Skeletal muscle cell (primary cell): ENCODE measurements at places on chromosomes 7 and 10.
A peak's percentile ranks its signal among the peaks of the same experiment; 100 is the strongest.

DNA sequence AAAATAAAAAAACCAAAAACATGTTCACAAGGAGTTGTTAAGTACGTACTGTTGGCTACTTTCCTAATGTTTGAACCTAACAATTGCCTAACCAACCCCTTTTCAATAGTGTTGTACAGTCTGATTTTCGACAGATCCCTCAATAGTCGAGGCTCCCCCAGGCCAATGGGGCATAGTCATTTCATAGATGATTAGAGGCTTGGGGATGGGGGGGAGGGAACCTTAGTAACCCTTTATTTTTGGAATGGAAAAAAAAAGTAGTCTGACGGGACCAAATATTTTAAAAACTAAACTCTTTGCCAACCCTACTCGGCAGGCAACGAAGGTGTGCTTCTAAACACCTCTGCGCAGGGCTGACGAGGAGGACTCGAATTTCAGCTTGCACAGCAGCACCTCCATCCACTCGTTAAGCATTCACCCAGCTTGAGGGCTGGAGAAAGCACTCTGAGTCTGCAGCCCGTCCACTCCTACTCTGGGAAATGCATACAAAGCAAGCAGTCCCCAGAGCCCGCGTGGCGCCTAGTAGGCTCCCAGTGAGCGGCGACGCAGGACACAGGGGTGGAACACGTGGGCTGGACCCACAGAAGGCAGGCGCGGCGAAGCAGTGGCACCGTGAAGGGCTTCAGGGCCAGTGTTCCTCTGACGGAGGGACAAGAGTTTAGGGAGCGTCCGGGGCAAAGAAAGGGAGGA lies 899 bp downstream of the PUS7 start:
- DNase-seq, result peak; percentile 4

DNA sequence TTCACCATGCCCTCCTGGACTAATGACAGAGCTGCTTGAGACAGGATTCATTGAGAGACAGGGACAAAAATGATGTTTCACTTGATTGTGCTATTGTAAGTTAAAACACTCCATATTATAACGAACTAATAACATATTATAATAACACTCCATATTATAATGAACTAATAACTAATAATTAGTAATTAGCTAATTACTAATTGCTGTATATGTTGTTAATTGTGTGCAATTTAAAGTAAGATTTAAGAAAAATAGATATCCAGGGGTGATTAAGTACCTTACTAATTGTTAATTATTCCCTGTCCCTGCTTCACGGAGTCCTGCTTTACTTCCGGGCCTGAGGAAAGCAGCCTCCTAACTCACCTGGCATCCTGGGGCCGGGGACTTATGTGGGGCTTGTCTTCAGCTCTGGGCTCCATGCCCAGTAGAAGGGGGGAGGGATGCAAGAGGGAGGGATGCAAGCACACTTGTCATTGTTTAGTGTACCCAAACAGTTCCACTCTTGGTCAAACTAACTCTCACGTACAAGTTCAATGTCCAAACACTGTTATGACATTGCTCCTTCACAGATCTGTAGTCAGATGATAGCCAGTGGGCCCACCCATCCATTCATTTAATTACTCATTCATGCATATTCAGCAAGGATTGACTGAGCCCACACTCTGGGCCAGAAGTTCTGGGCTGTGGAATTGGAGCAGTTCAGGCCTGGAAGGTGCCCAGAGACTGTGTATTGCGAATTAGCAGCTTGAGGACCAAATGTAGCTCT lies 53.8 kb downstream of the COL13A1 start:
- no peak for DNase-seq

DNA sequence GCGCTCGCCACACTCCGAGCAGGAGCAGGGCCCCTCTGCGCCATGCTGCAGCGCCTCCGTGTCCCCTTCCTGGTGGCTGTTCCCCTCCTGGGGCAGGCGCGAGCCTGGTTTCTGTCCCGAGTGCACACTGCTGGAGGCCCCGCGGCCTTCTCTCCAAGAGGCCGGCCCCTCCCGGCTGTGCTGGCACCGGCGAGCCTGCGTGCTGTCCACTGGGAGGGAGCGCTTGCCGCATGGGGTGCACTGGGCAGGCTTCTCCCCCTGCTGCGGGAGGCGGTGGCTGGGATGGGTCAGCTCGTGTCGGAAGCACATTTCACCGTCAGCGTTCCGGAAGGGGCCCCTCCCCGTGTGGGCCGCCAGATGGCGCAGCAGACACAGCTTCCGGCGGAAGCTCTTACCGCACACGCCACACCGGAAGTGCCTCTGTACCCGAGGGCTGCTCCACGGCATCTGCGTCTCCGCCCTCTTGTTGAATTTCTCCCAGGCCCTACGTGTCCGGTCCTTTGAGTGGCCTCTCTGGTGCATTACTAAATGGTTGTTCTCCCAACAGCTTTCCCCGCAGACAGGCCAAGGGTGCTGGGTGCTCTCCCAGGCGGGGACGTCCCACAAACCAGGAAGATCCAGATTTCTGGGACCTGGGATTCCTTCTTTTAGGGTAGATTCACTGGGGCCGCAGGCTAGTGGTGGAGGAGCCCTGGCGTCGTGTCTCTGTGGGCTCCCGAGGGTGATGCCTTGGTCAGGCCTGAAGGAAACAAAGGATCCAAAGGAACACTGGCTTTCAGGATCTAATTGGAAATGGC lies 18.7 kb downstream of the ZNF786 start:
- DNase-seq, result no peak

DNA sequence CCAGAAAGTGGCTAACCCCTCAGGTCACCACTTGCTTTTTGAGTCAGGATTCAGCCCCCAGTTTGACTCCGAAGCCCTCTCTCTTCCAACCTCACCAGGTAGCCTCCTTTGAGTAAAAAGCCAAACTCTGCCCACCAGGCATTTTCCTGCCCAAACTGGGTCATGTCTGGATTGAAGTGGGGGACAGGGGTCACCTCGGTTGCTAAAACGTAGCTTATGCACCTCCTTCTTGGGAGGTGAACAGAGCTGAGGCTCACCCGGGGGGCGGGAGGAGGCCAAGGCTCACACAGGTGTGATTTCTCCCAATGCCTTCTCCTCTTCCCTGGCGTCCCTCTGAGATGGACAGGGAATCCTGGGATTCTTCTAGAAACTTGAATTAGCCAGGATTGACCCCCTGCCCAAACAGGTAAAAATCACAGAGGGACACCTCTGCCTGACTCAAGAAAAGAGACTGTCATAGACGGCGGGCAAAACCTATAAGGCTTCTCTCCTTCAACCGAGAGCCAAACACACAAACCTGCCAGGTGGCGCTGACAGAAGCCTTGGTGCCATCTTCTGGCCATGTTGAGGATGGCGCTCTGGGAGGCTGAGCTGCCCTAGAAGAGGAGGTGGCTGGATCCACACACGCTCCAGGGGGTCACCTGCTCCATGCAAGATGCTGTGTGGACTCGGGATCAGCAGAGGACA lies 51.6 kb downstream of the PRLHR start:
- DNase-seq, result no peak

- DNase-seq, result no peak
Measured at GRCh38 chr7:26467541-26467940, 175.9 kb downstream of the SNX10 start.

DNA sequence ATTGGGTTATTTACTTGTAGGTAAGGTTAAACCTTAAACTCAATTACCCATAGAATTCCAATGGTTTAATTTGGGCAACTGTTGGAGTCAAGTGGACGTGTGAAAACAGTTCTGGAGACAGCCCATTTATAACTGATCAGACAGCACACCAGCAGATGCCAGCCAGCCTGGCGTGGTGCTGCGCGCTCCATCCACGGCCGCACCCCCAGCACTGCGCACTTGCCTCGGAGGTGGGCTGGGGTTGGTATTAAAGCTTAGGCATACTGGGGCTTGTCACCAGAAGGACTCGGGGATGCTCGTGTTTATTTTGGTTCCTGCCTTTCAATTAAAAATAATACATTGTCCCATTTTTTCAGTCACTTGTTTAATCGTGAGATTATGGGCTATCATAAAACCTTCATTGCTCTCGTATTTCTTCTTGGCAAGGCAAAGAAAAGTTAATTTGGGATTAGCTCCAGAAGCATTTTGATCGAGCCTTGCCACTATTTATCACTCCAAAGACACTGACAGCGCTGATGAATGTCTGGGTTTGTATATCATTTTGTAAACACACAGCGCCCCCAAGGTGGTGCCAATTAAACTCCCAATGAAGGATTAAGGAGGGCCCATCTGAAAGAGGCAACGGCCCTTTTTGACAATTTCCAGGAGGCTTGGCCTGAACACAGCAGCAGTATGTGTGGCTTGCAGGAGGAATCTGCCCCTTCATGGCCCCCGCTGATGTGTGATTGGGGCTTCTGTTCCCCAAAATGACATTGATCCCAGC lies 204.5 kb upstream of the CXCL12 start:
- DNase-seq, result no peak
